ENCODE measurements at places on chromosomes 11 and 22.

- DNase-seq: no peak
Observed at GRCh38 chr22:46728470-46728869, 9.6 kb downstream of the CERK start.

DNA sequence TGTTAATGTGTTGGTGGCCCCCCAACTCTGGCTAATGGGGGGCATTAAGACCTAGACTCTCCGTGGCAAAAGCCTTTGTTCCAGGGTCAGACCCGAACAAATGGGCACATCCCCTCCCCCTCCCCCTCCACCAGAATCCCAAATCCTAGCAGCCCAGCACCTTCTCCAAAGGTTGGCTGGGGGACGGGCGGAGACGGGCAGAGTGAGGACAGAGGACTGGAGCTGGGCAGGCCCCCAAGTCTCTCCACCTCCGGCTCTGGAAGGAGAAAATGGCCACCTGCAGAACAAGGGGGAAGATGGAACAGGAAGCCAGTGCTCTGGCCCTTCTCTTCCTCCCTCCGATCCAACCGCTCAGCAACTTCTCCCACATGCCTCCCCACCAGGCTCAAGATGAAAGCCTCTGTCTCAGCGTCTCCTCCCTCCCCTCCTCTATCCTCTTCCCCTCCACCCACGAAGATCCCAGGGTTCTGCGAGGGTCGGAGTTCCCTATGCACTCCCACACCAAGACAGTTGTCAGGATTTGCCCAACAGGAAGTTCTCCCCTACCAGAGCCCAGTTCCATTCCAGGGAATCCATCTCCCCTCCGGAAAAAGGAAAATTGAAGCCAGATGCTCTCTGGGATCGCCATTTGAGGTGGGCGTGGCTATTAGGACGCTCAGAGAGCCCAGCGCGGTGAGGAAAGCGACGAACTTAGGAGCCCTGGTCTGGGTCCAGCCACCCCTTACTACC is 20.1 kb downstream of the ADA2 start:
- DNase-seq: no peak

GRCh38 chr11:121517996-121518395 is 65.2 kb upstream of the SORL1-AS1 start:
- DNase-seq: no peak

GRCh38 chr11:113048820-113049768 is 87.9 kb downstream of the NCAM1 start:
- DNase-seq: no peak

GRCh38 chr11:7551571-7551970 is 37.8 kb downstream of the PPFIBP2 start:
- DNase-seq: no peak

DNA sequence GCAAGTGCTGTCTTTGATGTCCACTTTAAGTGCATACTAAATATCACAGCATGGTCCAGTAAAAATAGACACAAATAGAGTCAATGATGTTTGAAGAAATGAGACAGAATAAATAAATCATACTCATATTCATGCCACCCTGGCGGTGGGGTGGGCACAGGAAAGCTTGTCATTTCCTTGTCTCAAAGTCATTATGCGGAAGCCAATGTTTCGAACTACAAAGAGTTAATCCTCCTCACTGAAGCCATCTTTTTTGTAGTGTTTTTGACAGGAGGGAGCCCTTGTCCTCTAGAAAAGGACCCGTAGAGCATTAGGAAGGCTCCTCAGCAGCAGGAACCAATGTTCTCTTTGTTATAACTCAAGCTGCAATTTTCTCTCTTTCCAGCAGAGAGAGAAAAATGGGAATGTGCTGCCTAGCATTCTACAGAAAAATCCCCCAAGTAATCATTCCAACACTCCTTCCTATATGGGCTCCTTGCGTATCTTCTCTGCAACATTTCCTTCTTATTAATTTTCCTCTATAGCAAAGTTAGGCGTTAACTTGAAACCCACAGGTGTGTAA is 30.6 kb downstream of the SC5D start:
- DNase-seq: no peak

- DNase-seq: no peak
Observed at GRCh38 chr11:19595499-19595839, 117.2 kb upstream of the NAV2 start.

- DNase-seq: peak; percentile 90
Observed at GRCh38 chr11:72238040-72238450, 5.9 kb downstream of the PHOX2A start.

DNA sequence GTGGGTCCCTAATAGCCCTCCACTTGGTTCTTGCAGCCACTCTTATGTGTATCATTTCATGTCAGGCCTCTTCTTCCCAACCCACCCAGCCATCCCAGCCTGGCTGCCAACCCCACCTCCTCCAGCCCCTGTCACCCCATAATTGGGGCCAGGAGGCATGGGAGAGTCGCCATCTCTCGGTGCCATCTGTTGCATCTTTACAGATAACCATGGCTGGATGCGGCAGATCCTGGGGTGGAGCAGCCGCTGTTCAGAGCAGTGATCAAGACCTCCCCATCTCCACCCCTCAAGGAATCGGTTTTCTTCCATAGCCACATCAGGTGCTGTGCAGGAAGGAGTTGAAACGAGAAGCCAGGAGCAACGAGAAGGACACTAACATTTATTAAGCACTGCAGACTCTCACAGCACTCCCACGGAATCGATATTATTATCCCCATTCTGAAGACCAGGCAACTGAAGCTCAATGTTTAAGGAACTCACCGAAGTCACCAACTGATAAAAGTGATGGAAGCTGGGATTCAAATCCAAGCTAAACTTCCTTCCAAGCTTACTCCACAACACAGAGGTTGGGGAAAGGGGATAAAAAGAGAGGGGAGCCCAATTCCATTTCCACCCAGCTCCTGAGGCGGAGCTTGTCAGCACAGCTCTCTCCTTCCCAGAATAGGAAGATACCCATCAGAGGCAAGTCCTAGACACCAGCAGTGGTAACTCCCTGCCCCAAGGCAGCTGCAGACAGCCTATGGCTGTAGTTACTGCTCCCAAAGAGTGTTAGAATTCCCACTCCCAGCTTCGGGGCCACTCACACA is 2.7 kb downstream of the SLC43A1 start:
- no peak for DNase-seq

- DNase-seq: peak; percentile 73
Observed at GRCh38 chr22:19174106-19175025, 4.2 kb downstream of the SLC25A1 start.

All from sigmoid colon (tissue), 7 donors.